ENCODE measurements at places on chromosomes 4 and X. TPM values are rescaled to one million over a fixed set of nuclear protein-coding genes. Genes with fewer than 3 reads are reported as not detected.

DNA sequence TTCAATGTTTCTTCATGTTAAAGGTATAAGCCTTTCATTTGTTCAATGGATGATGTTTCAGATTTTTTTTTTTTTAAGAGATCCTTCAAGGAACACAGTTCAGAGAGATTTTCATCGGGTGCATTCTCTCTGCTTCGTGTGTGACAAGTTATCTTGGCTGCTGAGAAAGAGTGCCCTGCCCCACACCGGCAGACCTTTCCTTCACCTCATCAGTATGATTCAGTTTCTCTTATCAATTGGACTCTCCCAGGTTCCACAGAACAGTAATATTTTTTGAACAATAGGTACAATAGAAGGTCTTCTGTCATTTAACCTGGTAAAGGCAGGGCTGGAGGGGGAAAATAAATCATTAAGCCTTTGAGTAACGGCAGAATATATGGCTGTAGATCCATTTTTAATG, 75.8 kb downstream of the NPNT start:
- no peak for DNase-seq

GRCh38 chr4:178836865-178837264, 1394.6 kb upstream of the AGA start:
- no peak for DNase-seq

DNA sequence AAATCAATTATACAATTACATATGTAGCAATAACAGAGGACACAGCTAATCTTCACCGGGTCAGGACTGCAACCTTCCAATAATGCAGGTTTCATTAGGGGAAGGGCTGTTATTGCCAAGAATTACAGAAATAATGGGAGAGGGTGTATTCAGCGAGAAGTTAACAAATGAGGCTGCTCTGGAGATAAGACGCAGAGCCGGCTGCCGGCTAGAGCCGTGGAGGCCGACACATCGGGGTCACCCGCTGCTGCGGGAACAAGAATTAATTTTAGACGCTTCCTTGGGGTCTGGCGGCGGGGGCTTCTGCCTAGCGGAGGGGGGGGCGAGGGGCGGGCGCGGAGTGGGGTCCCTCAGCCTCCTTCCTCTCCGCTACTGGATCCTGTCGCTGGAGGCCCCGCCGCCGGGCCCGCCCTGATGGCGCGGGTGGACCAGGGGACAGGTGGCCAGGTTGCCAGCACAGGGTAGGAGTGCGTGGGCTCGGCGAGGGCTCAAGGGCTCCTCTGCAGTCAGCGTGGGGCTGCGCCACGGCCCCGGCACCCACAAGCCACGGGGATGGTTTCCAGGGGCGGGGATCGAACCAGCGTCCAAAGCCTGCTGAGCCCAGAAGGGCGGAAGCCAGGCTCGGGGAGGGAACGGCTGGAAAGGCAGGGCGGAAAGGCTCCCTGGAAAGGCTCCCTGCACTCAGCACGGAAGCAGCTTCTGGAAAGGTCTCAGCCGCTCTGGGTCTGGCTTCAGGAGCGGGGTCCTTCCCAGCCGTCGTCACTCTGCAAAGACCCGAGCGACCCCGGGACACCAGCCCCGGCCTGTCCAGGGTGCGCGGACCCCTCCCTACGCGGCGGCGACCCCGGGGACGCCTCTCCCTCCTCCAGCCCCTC, 113.8 kb upstream of the NKX1-1 start:
- DNase-seq: no peak

DNA sequence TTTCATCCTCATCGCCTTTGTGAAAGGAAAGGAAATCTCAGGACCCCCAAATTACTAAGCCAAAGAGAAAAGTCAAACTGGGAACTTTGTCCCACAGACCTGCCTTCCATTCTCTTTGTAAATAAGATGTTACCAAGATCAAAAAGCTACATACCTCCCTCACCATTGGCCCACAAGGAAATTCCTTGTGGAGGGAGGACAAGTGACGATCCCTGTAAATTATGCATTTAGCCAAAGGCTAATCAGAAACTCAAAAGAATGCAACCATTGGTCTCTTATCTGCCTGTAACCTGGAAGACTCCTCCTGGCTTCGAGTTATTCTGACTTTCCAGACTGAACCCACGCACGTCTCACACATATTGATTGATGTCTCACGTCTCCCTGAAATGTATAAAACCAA, 70.3 kb downstream of the SHOX start:
- no peak for DNase-seq

DNA sequence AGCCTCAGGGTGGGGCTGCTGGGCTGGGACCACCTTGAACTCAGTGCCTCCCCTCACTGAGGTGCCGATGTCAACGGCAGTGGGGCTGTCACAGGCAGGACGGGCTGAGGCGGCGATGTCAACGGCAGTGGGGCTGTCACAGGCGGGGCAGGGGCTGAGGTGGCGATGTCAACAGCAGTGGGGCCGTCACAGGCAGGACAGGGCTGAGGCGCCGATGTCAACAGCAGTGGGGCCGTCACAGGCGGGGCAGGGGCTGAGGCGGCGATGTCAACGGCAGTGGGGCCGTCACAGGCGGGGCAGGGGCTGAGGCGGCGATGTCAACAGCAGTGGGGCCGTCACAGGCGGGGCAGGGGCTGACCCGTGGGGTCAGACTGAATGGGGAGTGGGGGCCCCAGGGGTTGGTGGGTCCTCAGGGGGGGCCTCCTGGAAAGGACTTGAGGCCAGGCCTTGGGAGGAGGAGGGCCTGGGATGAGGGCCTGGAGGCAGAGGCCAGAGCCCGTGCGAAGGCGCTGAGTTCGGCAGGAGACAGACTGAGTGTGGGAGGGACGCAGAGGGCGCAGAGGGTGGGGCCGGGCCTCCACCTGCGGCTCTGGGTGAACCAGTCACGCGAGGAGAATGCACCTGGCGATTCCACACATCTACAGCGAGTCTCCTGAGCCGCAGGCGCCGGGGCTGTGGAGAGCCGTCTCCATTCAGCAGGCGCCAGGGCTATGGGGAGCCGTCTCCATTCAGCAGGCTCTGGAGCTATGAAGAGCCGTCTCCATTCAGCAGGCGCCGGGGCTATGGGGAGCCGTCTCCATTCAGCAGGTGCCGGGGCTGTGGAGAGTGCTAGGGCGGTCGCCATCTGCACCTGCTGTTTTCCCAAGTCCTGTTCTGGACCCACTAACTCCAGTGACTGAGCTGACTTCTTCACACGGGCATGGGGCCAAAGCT, 22.9 kb downstream of the ATP5ME start:
- DNase-seq: no peak

- no peak for DNase-seq
Observed at GRCh38 chr4:119025420-119025819, 110.2 kb upstream of the MYOZ2 start.

CXorf49 gene
- polyA plus RNA-seq: not detected

- DNase-seq: no peak
Observed at GRCh38 chrX:136336623-136337022, 35.9 kb downstream of the ADGRG4 start.

FATE1 gene
- not detected for polyA plus RNA-seq

GRCh38 chr4:112637552-112637866, 566 bp downstream of the LARP7 start:
- DNase-seq: no peak

Measured in AG04450 (cell line).